ENCODE measurements at places on chromosomes 5 and 9. TPM values are rescaled to one million over a fixed set of nuclear protein-coding genes. Genes with fewer than 3 reads are reported as not detected.

Gene NME5
- 0.39 TPM for polyA plus RNA-seq

Gene SLC4A9
- polyA plus RNA-seq: 0.20 TPM

Gene NPR2
- 5.1 TPM for polyA plus RNA-seq

Gene LHX6
- 0.63 TPM for polyA plus RNA-seq

Gene N4BP3
- 16.9 TPM for polyA plus RNA-seq

Gene FBP2
- polyA plus RNA-seq: not detected

Gene ACTBL2
- polyA plus RNA-seq: not detected

Gene PCDHA9
- not detected for polyA plus RNA-seq

Gene TRUB2
- polyA plus RNA-seq: 12.5 TPM

Gene SPATA31C1
- polyA plus RNA-seq: not detected

Gene COL5A1
- 7.6 TPM for polyA plus RNA-seq

Gene COL23A1
- polyA plus RNA-seq: 0.59 TPM

Gene OSMR
- polyA plus RNA-seq: 4.6 TPM

Gene GOLM1
- polyA plus RNA-seq: 1.6 TPM

Gene ATP10B
- 6.6 TPM for polyA plus RNA-seq

All from esophagus (tissue), 2 donors.